ENCODE measurements at places on chromosomes 11 and 22.

GRCh38 chr11:27150098-27150497 lies 109.5 kb downstream of the BBOX1 start:
- DNase-seq = no peak

GRCh38 chr11:86999859-87000753 lies 37.6 kb upstream of the TMEM135 start:
- no peak for DNase-seq

DNA sequence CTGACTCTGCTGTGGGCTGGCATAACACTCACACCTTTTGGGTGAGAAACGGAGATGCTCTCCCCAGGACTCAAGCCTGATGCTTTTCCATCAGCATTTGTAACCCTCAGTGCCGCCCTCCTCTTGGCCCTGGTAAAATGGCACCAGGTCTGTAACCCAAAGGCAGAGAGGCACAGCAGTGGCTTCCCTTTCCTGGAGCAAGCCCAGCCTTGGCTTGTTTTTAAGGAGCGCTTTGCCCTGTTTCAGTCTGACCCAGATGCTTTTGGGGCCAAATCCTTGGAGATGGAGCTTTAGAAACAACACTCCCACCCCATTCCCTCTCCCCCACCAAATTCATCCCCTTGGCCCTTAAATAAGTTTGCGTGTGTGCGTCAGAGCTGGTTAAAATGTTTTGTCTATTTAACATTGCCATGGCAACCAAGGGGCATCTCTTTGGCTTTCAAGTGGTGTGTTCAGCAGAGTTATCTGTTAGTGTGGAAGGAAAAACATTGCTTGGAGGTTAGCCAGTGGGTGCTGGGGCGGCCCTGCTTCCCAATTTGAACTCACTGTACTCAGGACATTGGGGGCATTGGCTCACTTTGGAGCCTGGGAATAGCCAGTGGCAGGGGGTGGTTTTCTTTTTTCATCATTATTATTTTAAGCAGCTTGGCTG lies 134.1 kb downstream of the NAV2 start:
- DNase-seq = no peak

- DNase-seq = peak; percentile 46
These were observed 8.2 kb downstream of the PTH start for GRCh38 chr11:13487661-13488030.

DNA sequence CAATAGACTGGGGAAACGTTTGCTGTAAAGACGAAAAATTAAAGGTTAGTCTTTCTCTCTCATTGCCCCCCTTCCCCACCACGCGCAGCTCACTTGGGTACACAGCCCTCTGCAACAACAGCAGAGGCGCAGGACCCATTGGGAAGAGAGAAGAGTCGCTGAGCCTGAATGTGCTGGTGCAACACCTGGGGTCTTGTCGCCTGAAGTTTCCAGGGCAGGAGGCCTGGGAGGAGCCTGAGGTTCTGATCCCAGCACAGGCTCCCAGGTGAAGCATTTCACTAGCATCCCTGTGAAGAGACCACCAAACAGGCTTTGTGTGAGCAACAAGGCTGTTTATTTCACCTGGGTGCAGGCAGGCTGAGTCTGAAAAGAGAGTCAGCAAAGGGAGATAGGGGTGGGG lies 116.2 kb upstream of the NTM start:
- DNase-seq = no peak

GRCh38 chr11:73143126-73143838 lies 1.2 kb upstream of the FCHSD2 start:
- DNase-seq = peak; percentile 37

DNA sequence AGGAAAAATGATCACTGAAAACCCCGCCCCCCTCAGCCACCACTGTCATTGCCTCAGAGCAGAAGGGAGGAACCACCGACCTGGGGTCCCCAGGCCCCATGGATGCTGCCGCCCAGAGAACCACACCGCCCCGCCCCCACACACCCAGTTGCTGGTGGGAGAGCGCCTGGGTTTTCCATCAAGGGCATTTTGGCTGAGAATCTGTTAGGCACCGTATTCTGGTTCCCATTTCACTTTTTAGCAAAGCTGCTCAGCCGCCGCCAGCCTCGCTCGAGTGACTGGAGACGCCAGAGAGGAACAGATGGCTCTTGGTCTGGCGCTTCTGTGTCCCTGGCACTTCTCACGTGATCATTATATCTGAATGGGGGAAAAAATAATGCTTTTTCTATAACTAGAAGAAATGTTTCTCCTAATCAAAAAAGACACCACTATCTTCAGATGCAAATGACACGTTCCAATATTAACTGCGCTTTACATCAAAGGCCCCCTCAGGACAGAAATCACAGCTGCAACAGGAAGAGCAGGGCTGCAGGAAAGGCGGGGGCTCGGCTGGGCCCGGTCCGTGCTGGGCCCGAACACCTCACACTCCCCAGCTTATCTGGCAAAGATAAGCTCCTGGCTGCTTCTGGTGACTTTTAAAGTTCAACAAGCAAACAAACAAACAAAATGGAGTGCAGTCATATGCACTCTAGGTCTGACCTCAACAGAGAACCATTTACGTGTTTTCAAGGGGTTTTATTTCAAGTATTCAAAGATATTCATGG lies 149.8 kb downstream of the MPPED1 start:
- DNase-seq = no peak
